H4 (cell line): ENCODE measurements at places on chromosomes 1 and 21. TPM values are rescaled to one million over a fixed set of nuclear protein-coding genes. Genes with fewer than 3 reads are reported as not detected.

Gene ZNF678
- total RNA-seq = 6.0 and 6.3 TPM in 2 replicates

Gene YBEY
- 38.2 and 42.9 TPM in 2 replicates for total RNA-seq

DNA sequence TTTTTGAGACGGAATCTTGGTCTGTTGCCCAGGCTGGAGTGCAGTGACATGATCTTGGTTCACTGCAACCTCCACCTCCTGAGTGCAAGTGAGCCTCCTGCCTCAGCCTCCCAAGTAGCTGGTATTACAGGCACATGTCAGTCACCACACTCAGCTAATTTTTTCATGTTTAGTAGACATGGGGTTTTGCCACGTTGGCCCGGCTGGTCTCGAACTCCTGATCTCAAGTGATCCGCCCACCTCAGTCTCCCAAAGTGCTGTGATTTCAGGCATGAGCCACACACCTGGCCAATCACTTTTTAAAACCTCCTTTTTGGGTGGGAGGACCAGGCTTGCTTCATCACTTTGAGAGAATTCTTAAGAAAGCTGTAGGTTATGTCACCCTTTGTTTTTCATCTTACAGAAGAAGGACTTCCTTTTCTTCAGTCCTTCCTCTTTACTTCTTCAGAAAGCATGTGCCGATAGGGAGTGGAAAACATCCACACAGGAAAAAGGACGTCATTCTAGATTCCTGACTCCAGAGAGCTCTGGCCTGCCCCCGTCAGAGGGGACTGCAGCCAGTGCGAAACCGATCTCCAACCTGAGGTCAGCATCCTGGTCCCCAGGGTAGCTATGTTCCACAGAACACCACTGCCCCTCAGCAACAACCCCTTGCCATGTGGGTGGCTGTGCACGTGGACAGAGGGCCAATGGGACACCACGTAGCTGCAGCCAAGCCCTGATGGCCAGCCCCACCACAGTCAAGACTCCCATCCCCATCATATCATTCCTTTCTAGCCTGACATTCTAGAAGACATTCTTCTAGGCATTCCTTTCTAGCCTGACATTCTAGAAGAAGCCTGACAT, 21.9 kb downstream of the NCF2 start:
- DNase-seq = no peak

DNA sequence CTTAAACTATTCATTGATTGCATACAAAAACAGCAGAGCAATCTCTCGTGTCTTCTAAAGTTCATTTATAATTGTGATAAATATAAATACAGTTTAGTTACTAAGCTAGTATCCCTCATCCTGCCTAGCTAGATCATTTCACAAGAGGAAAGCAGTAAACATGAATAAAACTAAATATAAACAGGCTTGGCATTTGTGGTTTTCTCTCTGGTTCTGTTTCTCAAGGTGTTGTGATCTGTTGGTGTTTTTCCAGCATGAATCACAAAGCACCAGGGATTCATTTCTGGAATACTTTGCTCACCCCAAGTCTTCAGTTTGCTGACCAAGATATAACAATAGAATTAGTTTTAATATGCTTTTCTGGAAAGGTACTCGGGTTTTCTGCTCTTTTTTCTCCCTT, 32.7 kb upstream of the GLIS1 start:
- DNase-seq = peak; percentile 70

Gene LRRC3
- total RNA-seq = 0.37 and 0.52 TPM in 2 replicates
